ENCODE measurements at places on chromosomes 3 and 15.

DNA sequence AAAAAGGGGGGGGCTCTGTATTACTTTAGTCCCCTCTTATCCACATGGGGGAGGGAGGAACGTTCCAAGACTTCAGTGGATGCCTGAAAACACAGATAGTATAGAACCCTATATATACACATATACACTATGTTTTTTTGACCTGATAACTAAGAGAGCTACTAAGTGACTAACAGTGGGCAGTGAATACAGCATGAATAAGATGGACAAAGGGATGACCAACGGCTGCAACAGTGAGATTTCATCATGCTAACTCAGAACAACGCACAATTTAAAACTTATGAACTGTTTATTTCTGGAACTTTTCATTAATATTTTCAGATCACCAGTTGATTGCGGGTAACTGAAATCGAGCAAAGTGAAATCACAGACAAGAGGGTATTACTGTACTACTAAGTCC is 7.3 kb downstream of the DCUN1D1 start:
- no peak for DNase-seq

DNA sequence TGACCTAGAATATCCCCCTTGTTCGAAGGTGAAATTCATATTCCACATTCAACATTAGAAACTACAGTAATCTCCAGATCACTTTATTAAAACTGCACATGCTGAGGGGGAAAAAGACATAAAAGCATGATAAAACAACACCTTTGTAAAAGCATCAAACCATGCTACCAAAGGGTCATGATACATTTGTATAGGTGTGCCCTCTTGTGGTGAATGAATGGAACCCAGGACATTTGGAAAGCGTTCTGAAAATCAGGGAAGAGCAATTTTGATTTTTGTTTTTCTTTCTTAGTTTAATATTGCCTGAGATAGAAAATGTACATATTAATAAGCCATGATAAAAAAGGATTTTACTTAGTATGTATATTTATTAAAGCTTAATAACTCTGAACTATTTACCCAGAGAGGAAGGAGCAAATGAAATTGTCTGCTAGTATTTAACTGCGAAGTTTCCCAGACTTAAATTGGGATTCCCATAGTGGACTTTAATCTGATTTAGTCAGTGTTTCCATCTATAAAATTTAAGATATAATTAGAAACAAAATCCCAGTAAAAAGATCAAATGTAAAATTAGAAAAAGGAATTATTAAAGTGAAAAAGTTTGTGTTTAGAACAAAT is 105.8 kb upstream of the ARL6 start:
- no peak for DNase-seq

- no peak for DNase-seq
Measured at GRCh38 chr15:59315914-59316451, 56.7 kb downstream of the MYO1E start.

DNA sequence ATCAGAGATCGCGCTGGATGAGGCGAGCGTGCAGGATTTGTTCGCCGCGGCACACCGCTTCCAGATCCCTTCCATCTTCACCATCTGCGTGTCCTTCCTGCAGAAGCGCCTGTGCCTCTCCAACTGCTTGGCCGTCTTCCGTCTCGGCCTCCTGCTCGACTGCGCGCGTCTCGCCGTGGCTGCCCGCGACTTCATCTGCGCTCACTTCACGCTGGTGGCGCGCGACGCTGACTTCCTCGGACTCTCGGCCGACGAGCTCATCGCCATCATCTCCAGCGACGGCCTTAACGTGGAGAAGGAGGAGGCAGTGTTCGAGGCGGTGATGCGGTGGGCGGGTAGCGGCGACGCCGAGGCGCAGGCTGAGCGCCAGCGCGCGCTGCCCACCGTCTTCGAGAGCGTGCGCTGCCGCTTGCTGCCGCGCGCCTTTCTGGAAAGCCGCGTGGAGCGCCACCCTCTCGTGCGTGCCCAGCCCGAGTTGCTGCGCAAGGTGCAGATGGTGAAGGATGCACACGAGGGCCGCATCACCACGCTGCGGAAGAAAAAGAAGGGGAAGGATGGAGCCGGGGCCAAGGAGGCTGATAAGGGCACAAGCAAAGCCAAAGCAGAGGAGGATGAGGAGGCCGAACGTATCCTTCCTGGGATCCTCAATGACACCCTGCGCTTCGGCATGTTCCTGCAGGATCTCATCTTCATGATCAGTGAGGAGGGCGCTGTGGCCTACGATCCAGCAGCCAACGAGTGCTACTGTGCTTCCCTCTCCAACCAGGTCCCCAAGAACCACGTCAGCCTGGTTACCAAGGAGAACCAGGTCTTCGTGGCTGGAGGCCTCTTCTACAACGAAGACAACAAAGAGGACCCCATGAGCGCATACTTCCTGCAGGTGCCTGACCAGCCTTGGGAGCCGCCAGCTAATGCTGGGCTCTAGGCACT is 819 bp downstream of the KLHL40 start:
- DNase-seq, result no peak

DNA sequence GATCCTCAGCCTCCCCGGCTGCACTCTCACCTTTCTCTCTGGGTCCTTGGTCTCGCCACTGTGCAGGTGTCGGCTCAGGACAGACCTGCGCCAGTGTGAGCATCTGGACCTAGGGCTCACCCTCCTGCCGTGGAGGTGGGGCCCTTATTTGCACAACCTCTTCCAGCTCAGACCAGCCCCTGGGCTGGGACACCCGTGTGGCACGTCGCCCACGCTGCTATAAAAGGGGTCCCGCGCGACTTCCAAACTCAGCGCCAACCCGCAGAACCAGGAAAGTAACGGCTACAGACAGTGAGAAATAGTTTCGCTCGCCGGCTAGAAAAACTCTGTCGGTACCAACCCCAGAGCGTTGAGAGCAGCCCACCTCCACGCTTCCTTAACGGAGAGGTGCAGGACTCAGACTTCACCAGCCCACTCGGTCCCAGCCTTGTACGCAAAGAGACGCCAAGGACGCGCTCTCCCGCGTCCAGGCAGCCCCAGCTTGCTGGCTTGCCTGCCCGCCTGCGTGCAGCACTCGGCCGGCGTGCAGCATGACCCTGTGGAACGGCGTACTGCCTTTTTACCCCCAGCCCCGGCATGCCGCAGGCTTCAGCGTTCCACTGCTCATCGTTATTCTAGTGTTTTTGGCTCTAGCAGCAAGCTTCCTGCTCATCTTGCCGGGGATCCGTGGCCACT is at the start of the genes DUOX2 and DUOXA2:
Gene DUOX2, minus strand, starts transcription at position 97 of the 675 bp plus-strand sequence. CDS start 761 bp downstream, outside the sequence.
Gene DUOXA2, plus strand, starts transcription at position 251 of the 675 bp plus-strand sequence. Its CDS starts 280 bp downstream, at position 531.
- no peak for DNase-seq

DNA sequence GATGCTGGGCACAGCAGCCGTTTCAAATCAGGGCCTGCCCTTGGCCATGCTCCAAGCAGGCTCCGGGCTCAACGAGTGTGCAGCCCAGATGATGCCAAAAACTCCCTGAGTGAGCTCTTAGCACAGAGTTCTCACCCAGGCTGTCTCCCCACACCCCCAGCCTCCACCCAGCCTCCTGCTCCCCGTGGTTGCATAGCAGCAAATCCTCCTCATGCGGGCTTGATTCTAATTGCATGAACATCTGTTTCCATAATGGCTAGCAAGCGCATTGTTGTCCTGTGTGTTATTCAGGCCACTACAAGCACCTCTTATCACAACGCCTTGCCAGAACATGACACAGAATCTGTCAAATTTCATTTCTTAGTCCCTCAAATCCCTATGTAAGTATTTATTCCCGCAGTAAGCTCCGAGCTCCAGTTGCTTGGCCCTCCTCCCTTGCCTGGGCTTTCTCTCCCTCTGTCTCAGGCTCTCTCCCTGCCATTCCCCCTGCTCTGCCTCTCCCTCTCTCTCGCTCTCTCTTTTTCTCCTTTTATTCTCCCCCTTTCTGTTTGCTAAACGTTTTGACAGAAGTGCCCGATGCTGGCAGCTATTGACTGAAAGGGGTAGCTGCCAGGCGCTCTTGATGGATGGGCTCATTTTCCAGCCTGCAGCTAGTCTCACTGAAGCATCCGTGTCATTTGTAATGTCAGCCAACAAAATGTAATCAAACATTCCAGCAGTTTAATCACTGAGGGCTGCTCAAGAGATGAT is 306.5 kb downstream of the IL20RB start:
- no peak for DNase-seq

All from GM04504 (cell line).